Stimulated activated CD4-positive, alpha-beta T cell treated with anti-CD3 and anti-CD28 coated beads, TNF-alpha, amount 100 ng/mL, for 24 hours (primary cell): ENCODE measurements at places on chromosomes 16 and 17.

GRCh38 chr16:57238682-57239081 lies 6.4 kb upstream of the ARL2BP start:
- DNase-seq, result no peak

DNA sequence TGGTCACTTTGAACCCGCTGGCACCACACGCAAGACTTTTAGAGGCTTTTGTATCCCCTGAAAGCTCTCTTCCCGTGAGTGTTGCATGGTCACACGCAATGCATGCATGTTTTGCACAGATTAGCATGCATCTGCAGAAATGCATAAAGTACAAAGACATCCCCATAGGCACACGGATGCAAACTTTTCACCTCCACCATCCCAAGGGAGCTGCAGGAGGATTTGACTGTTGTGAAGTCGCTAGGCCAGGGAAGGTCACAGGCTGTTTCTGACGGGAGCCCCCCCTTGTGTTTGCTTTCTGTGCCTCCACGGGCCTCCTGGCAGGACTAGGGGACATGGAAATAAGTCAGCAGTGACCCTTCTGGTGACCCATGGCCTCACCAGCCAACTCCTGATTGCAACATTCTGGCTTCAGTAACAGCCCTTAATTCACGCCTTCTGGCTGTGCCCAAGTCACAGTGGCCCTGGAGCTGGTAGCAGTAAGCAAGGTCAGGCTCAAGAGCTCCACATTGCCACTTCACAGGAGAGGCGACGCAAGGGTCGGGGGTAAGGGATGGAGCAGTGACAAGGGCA lies 45.1 kb downstream of the SOX9 start:
- no peak for DNase-seq

DNA sequence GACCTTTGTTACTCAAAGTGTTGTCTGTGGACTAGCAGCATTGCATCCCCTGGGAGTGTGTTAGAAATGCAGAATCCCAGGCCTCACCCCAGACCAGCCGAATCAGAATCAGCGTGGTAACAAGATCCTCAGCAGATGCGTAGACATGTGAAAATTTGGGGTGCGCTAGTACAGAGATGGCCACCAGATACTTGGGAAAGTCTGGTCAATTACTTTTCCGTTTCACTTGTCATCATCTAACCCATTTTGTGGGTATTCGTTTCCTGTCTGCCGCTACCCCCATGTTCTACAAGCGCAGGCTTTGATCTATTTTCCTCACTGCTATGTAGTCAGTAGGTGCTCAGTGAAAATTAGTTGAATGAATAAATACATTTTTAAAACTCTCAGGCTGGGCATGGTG lies 33.1 kb upstream of the HERPUD1 start:
- DNase-seq, result no peak

DNA sequence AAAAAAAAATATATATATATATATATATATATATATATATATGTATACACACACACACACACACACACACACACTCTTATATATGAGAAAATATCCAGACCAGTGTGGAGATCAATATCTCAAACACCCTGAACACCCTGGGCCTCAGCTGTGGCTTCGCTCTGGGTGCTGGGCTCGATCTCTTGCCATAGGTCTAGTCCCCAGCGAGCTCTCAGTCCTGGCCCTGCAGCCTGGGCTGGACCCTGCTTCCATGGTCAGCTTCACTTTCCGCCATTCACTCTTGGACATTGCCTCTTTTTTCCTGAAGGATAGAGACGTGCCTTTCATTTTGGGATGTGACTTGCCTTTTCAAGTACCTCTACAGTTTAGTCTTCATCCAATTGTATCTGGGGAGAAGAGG lies 341.7 kb downstream of the CPPED1 start:
- no peak for DNase-seq

DNA sequence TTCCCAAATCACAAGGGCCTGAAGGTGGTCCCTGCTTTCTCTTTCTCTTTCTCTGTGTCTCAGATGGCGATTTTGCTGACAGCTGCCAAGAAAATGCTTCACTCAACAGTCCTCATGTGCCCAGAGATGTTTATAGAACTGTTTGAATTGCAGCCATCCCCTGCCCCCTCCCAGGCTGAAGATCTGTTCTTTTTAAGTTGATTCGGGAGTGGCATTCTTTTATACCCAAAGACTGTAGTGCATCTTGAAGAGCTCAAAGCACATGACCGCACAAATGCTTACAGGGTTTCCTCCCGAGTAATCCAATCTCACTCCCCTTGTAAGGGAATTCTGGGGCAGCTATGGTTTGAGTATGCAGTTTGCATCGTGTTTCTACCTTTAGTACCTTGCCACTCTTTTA lies 75.7 kb downstream of the SEC14L1 start:
- no peak for DNase-seq

- no peak for DNase-seq
Measured at GRCh38 chr16:66919569-66920298, 1.0 kb upstream of the CDH16 start.

GRCh38 chr17:39996800-39997199 lies 16.2 kb downstream of the PSMD3 start:
- DNase-seq, result no peak

GRCh38 chr17:64236827-64237403 lies 26.1 kb downstream of the TEX2 start:
- no peak for DNase-seq

- no peak for DNase-seq
Measured at GRCh38 chr16:73543970-73544599, 496.2 kb upstream of the ZFHX3 start.

GRCh38 chr17:65557349-65558310 lies 3.8 kb downstream of the AXIN2 start:
- no peak for DNase-seq

DNA sequence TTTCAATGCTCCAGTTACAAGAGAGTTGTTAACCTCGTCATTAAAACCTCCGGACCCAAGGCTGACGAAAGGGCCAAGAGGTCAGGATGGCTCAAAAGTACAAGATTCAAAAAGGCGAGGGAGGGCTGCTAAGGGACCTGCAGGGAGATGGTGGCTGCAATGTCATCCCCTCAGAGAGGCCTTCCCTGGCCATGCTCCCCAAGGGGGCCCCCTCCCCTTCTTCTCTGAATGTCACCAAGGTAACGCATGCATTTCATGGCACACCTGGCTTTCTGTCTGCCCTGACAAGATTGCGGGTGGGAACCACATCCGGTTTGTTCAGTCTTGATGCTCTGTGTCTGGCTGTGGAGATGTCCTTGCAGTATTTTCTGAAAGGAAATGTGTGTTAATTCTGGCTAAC lies 89.9 kb downstream of the C16orf78 start:
- DNase-seq, result peak; percentile 20

- DNase-seq, result no peak
Measured at GRCh38 chr17:79685121-79685520, 45.6 kb upstream of the ENPP7 start.

DNA sequence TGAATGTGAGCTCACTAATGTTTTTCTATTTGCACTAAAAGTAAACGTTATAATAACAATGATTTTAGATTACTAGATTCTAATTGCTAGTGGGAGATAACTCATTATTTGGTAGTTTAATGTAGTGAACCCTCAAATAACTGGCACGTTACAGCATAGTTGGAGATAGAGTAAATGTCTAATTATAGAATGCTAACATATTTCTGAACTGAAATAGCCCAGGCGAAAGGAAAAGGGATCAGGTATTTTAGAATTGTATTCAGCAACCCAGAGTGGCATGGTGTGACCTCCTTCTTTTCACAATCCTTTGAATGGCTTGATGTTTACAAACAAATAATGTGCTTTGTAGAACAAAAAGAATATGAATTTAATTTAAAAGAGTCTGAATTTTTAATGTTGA lies 1221.2 kb downstream of the CDH8 start:
- DNase-seq, result no peak

- no peak for DNase-seq
Measured at GRCh38 chr17:59289981-59290301, 41.5 kb upstream of the YPEL2 start.

DNA sequence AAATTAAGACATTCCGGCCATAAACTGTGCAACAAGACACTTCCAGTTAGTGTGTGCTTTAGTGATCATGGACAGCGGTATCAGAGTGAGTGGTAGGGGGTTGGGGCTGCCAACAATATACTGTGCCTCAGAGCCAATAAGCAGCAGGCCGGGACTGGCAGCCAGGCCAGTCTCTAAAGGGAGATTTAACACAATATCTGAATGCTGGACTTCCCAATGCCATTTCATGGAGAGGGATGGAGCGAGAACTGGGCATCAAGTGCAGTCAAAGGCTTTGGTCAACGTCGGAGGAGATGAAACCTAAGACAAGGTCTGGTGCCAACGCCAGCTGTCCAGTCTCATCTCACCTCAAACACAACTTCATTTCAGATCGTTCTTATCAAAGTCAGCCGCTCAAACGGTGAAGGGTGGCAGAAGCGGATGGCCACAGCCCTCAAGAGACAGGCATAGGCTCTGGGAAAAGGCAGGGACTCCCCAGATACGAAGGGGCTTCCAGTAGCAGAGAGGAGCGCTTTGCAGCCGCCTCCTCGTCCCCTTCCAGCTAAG lies 935 bp downstream of the USP32 start:
- DNase-seq, result peak; percentile 13

GRCh38 chr16:7316281-7316888 lies 16.3 kb upstream of the RBFOX1 start:
- DNase-seq, result no peak

DNA sequence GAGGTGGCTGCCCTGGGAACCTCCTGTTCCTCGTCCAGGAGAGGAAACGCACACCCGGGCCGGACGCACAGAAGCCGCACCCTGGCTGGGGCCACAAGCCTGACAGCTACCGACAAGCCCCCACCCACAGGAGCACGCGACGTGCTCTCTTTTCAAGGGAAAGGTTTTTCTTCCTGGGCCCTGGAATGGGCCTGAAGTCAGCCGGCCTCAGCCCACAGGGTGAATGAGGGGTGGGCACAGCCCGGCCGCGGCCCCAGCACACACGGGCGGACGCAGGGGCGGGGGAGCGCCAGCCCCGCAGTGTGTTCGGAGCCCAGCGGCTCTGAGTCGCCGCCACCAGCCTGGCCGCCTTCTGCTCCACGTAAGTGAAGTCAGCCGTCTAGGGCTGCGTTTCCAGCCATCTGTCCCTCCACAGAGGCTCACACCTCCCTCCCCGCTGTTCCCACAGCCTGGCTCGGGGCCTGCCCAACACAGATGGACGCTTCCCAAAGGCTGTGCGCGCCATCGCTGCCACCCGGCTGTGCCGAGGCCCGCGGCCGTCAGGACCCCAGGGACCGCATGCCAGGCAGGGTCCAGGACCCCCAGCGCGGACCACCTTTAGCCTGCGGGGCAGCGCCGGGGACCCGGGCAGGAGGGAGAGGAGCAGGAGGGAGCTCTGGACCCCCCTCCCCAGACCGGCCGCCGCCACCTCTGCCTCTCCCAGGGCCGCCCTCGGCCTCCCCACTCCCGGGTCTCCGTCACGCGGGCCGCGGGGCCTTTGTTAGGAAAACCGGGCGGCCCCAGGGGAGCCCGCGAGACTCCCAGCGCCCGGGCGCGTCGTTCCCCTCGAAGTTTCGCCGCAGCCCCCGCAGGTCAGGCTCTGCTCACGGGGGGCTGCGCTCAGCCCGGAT lies 36.8 kb downstream of the CBFA2T3 start:
- DNase-seq, result no peak

GRCh38 chr16:80656711-80657150 lies 115.9 kb downstream of the DYNLRB2 start:
- DNase-seq, result peak; percentile 14

DNA sequence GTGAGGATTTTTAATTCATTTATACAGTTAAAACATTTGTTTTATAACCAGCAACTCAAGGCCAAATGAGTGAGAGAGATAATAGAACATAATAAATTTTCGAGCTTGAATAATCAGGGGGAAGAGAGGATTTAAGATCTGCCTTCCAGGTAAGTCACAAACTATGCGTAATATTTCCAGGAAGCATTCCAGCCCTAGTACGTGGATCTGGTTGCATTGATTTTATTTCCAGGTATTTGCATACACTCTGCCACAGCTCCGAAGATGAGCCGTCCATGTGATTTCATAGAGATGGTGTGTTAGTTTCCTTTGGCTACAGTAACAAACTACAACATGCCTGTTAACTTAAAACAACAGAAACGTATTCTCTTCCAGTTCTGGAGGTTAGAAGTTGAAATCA lies 3.5 kb downstream of the DYNLRB2 start:
- no peak for DNase-seq

DNA sequence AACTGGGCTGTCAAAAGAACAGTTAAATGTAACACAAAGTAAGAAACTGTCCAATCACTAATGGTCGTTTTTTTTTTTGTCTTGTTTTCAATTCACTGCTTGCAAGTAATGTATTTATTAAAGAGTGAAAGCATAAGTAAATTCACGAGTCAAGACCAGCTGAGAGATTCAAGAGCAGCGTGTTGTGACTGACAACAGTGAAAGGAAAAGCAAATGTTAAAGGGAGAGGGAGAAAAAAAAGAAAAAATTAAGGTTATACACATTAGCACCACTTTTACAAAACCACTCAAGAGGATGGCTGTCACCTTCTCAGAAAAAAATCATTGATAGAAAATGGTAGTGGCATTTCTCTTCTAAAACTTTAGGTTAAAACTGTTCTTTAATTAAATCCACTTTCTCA lies 36.1 kb downstream of the GPATCH8 start:
- DNase-seq, result no peak

- no peak for DNase-seq
Measured at GRCh38 chr17:65147955-65148354, 10.8 kb downstream of the RGS9 start.

DNA sequence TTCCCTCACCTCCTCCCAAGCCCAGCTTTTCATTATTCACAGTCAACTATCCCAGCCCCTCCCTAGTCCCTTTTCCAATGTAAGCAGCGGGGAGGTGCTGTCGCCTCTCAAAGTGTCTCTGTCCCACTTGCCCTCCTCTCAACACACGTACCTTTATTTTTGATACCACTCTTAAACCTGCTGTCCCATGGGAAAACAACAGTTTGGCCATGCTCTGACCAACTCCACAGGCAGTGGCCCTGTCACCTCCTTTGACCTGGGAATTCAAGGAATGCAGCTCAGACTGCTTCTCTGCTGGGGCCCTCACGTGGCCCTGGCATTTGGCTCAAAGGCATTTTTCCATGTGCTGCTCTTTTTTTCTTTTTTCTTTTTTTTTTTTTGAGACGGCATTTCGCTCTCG lies 4.2 kb downstream of the LYRM9 start:
- DNase-seq, result no peak
